ENCODE measurements at places on chromosomes 2 and 18.
A peak's percentile ranks its signal among the peaks of the same experiment; 100 is the strongest.

GRCh38 chr2:117378653-117379052 is 435.8 kb upstream of the DDX18 start:
- DNase-seq: no peak

- DNase-seq: no peak
Observed at GRCh38 chr18:47108998-47109405, 41.3 kb downstream of the HDHD2 start.

DNA sequence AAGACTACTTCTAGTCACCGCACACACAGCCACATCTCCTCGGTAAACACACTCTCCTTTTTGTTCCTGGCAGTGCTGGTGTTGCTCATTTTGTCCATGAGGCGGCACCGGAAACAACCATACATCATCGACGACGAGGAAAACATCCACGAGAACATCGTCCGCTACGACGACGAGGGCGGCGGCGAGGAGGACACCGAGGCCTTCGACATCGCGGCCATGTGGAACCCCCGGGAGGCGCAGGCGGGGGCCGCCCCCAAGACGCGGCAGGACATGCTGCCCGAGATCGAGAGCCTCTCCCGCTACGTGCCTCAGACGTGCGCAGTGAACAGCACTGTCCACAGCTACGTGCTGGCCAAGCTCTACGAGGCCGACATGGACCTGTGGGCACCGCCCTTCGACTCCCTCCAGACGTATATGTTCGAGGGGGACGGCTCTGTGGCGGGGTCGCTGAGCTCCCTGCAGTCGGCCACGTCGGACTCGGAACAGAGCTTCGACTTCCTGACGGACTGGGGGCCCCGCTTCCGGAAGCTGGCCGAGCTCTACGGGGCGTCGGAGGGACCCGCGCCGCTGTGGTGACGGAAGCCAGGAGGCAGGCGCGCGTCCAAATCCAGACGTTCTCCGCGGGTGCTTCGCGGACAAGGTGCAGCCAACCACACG is 221.0 kb downstream of the CDH20 start:
- no peak for DNase-seq

- DNase-seq: no peak
Observed at GRCh38 chr2:240310645-240311044, 124.8 kb upstream of the GPC1 start.

DNA sequence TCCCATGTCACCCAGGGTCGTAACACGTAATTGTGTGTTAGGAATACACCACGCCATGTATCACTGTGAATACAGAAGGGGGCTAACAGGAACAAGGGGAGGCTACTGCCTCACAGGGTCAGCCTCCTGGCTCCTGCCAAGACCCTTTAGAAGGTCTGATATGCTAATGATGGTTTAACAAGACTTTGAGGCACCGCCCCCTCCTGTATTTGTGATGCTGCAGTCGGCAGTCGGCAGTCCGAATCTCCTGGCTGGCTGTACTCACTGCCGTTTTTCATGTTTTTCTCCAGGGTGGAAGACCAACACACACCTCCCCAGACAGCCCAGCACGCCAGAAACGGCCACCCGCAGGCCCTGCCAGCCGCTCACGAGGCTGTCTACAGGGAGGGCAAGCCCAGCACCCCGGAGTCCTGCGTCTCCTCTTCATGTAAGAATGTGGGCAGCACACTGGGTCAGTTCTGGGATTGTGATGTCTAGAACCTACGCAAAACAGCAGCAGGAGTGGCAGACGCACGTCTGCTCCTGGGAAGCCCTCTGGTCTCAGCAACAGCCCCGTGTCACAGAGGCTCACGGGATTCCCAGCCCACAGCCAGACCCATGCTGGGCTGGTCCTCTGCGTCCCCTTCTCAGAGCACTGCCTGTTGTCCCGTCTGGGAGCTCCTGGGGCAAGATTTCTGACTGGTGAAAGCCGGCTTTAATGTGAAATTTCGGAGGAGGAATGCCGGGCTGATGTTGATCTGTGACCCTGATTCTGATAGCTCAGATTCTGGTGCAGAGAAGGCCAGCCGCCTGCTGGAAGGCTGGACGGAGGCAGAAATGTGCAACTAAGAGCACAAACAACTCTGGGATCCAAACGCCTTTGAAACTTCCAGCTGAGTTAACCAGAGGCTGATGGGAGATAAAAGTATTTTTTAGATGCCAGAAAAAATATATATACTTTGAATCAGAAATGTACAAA is 39.7 kb upstream of the B3GNT7 start:
- DNase-seq: peak; percentile 72

DNA sequence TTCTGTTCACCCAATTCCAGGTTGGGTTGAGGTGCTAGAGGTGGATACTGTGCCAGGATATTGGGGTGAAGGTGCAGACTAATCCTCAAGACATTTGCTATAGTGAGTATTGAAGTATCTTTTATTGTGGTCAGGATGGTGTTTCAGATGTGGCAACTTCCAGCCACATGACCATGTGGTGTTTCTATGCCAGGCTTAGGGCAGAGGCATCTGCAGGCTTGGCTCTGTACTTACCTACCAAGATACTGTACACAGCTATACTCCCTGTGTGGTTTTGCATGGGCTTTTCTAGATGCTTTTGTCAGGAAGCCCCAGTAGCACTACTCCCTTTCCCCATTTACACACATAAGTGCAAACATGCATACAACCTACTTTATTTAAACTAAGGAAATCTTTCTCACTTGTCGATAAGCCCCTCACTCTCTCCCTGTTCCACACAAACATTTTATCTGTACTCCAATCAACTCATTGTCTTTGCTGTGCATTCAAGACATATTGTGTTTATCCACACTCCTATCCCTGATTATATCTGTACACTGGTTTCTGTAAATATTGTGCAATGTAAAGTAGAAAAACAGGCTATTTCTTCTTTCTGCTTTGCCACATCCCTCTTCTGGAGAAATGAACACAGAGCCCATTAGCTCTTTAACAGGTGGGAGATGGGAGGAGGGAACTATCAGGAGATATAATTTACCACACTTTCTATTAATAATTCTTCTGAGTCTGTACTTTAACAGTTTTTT is 12.3 kb downstream of the ARL6IP6 start:
- DNase-seq: no peak

DNA sequence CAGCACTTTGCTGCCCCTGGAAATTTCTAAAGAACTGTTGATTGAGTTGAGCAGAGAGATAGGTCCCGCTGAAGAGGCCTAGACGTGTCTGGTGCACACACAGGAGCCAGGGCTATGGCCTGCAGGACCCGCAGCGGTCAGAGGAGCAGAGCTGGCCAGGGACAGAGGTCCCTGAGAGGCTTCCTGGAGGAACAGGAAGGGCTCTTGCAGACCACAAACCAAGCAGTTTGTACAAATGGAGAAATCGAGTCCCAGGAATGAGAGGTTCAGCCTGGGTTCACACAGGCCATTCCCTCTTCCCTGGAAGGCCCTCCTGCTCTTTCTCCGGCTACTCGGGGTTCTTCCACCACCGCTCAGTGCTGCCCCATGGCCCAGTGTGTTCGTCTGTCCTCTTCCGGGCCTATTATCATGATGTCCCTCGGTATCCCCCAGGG is 1.2 kb upstream of the BIN1 start:
- peak; percentile 55 for DNase-seq

- no peak for DNase-seq
Observed at GRCh38 chr2:88603146-88603545, 24.1 kb downstream of the EIF2AK3 start.

DNA sequence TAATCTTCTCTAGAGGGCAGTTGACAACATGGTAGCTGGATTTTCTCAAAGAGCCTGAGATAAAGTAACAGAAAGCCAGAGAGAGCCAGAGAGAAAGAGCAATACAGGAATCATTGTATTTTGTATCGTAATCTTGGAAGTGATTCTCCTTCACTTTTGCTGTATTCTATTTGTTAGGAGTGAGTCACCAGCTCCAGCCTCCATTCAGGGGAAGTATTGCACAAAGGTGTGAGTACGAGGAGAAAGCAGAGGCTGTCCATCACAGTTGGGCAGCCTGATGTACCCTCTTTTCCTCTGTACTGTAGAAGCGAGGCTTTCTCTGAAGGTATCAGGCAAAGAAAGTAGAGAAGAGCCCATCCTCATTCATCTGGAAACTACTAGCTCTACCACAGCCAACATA is 176.8 kb downstream of the KCNS3 start:
- DNase-seq: no peak

DNA sequence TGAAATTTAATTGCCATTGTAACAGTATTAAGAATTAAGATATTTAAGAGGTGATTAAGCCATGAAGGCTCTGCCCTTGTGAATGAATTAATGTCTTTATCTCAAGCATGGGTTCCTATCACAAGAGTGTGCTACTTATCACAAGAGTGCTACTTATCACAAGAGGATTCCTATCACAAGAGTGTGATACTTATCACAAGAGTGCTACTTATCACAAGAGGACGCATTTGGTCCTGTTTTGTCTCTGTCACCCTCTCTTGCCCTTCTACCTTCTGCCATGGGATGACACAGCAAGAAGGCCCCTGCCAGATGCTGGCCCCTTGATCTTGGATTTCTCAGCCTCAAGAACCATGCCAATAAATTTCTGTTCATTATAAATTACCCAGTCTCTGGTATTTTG is 13.2 kb upstream of the COL5A2 start:
- no peak for DNase-seq

DNA sequence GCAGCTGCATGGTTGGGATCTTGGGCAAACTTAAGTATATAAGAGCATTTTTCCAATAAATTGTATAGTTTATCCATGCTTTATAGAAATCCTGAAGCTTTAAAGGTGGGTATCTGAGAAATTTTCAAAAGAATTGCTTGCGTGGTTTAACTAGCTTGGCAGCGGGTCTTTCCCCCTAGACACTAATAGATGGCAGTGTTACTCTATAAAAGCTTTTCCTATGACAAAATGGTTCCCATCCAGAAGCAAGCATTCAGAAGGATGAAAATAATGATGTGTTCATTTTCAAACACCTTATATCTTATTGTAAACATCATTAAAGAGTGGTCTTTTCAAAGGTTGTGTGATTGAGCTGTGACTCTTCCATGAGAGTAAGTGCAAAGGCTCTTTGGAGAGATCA is 45.9 kb downstream of the KDM3A start:
- no peak for DNase-seq

DNA sequence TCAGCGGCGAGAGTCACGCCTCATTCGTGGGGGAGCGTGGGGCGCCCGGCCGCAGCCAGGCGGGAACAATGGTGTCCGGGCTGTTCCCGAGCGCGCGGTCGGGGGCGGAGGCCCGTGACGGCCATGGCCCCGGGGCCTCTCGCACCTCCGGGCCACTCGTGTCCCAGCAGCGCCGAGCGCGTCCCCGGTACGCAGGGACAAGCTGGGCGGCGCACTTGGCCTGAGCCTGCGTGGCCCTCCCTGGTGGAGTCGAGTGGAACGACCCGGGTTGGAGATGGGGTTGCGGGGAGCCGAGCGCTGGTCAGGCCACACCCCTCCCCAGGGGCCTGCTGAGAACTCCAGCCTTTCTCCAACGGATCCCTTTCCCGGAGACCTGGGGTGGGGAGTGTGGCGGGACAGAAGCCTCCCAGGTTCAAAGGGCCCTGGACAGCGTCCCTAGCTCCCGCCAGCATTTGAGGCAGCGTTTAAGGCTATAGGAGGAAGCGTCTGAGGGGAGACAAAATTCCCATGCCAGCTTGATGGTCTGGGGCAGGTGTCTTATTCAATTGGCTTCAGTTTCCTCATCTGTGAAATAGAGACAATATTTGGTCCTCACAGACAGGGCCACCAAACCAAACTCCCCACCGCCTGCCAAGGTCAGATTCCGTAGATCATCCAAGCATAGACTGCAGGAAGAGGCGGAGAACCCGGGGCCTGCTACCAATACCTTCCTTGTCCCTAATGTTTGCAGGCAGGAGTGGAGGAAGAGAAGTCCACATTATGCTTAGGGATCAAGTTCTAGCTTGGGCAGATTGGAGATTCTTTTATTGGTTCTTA is 553 bp downstream of the CNDP2 start:
- DNase-seq: peak; percentile 73

DNA sequence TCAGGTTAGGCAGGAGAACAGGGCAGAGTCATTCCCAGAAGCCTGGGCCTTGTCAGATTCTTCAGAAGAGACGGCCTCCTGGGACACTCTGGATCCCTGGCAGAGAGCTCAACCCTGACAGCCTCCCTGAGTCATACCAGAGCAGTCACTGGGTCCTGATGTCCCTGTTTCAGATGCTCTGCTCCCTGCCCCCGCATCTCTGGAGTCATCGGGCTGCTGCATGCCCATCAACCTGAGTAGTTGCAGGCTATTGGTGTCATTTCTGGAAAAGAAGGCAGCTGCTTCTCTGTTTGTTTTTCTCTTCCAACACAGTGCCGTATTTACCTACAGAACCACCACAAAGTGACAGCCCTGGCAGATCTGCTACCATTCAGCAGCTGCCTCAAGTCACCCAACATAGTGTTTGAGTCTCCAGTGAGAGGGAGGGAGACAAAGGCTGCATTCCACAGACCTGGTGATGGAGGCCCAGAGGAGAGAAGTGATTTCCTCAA is 145.1 kb downstream of the B3GNT2 start:
- peak; percentile 50 for DNase-seq

- no peak for DNase-seq
Observed at GRCh38 chr2:10135296-10136089, 13.0 kb downstream of the RRM2 start.

DNA sequence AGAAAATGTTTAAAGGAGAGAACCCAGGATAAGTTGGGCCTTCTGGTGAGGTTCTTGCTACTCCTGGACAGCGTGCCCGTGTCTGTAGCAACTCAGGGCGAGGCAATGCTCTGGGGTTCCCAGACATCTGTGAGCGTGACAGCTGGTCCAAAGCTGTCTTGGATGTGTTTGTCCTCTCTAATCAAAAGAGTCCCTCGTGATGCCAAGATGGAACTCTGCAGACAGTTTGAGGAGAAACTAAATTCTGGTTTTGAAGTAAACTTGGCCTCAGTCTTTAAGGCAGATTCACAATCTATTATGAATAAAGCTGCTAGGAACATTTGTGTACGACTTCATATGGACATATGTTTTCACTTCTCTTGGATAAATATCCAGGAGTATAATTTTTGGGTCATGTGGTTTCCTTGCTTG is 47.3 kb downstream of the TMEM17 start:
- no peak for DNase-seq

DNA sequence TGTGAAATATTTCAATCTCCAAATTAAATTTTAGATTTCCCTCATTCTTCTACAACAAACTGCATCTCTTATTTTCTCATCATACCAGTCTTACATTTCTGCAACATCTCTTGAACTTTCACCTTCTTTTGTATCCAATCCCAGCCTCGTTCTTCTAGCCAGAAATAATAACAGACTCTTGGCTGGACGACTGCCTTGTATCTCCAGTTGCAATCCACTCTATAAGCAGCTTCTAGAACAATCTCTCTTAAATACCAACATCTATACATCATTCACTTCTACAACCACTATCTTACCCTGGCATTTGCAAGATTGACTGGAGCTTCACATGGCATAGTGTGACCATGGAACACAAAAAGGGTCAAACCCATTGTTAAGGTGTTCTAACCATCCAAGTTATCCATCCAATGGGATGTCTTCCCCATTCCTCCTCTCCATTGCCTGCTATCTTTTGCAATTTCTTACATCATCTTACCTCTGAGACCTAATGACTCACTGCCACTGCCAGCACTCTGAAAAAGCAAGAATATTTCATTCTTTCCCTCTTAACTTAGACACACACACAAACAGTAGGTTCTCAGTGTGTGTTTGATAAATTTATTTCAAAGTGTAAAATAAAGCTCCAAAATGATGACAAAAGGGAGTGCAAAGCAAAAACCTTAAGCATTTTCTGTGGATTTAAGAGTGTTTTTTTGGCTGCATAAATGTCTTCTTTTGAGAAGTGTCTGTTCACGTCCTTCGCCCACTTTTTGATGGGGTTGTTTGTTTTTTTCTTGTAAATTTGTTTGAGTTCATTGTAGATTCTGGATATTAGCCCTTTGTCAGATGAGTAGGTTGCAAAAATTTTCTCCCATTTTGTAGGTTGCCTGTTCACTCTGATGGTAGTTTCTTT is 145.6 kb downstream of the METTL4 start:
- DNase-seq: no peak

All from aorta (tissue), 5 donors.